Umbilical cord (tissue), 2 donors: ENCODE measurements at places on chromosomes 3 and 15. TPM values are rescaled to one million over a fixed set of nuclear protein-coding genes. Genes with fewer than 3 reads are reported as not detected.
A peak's percentile ranks its signal among the peaks of the same experiment; 100 is the strongest.

GRCh38 chr3:14274612-14274936, 96.0 kb downstream of the LSM3 start:
- no peak for DNase-seq

PBRM1 gene
- 122 TPM for total RNA-seq

- peak; percentile 72 for DNase-seq
Measured at GRCh38 chr3:132730891-132731580, 8.8 kb upstream of the NPHP3 start.

FRMD4B gene
- total RNA-seq: 29.4 TPM

DNA sequence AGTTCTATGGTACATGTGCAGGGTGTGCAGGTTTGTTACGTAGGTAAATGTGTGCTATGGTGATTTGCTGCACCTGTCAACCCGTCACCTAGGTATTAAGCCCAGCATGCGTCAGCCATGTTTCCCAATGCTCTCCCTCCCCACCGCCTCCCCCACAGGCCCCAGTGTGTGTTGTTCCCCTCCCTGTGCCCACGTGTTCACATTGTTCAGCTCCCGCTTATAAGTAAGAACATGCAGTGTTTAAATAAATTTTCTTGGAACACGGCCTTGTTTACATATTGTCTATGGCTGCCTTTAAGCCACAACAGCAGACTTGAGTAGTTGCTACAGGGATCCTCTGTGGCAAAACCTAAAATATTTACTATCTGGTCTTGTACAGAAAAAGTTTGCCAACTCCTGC, 41.3 kb upstream of the CORO2B start:
- no peak for DNase-seq

UNC13C gene
- 20.0 TPM for total RNA-seq

ADAMTS17 gene
- 8.2 TPM for total RNA-seq

SACM1L gene
- 50.8 TPM for total RNA-seq

DNA sequence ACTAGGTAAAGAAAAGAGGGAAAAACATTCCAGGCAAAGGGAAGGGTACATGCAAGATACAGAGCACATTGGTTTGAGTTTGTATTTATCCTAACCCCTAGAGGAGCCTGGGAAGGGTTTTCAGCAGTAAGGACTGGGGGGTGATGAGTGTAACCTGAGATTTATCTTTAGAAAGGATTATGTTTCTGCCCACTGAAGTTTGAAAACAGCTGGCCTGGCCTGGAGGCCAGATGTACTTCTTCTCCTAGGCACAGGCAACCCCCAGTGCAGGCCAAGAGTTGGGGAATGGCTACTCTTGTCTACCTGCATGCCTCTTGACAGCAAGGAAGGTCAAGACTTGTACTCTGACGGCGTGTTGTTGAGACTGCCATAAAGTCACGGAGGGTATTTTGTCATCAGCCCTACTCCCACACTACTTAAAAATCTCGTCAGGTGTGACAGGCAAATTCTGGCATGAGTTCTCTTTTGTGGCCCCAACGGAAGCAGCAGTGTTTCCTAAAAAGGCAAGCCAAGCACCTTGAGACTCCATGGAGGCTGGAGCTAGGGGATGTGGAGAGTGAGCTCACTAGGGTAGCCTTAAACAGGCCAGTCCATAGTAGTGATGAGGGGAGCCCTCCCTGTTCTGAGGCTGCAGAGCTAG, 241.5 kb upstream of the WNT5A start:
- no peak for DNase-seq

GRCh38 chr3:141261472-141262307, 30.1 kb downstream of the PXYLP1 start:
- no peak for DNase-seq

DNA sequence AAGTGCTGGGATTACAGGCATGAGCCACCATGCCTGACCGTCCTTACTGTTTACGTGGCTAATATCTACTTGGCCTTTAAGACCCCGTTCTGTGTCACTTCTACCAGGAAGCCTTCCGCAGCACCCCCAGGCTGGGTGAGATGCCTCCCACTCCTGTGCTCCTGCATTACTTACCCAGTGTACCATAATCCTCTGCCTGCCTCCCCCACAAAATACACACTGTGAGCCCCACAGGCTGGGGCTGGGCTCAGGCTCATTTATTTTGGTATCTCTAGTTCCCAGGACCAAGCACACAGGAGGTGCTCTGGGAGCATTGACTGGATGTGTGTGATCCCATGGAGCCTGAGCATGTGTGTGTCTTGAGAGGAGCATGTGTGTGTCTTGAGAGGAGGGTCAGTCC, 14.9 kb downstream of the MRAS start:
- DNase-seq: no peak

- peak; percentile 69 for DNase-seq
Measured at GRCh38 chr3:11238060-11238459, 34.1 kb upstream of the ATG7 start.

C2CD4A gene
- 0.72 TPM for total RNA-seq

- DNase-seq: no peak
Measured at GRCh38 chr3:185896636-185897035, 41.2 kb downstream of the TRA2B start.

DNA sequence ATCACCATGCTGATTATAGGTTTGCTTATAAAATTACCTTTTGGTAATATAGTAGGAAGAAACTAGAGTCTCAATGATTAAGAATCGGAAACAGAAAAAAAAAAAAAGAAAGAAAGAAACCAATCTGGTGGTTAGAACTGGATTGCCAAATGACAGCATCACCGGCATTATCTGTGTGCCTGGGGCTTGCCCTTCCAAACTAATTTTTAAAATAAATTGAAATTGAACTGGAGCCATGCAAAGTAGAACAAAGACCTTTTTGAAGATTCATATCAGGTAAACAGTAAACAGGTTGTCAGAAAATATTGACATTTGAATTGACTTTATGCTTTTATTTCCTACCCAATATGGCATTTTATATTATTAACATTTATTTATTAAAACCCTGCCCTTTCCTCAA, 11.2 kb upstream of the CPB1 start:
- DNase-seq: no peak

- no peak for DNase-seq
Measured at GRCh38 chr3:170078620-170079281, 41.0 kb downstream of the GPR160 start.
